WTC11 (cell line): ENCODE measurements at places on chromosomes 12 and 14. TPM values are rescaled to one million over a fixed set of nuclear protein-coding genes. Genes with fewer than 3 reads are reported as not detected.

The CLEC2A gene
- 2.1 to 3.5 TPM (median 2.7 TPM) in 3 replicates for total RNA-seq

- no peaks in the 10 kb centered on the region for H3K36me3 ChIP-seq
- H3K27me3 ChIP-seq, result peaks cover 36% of the 10 kb centered on the region
- no peak for DNase-seq
- H3K4me1 ChIP-seq, result peaks cover 14% of the 10 kb centered on the region
- H3K27ac ChIP-seq, result no peak overlapping the region
- no peak overlapping the region for H3K4me3 ChIP-seq
Measured at GRCh38 chr12:111025301-111025700, 104.9 kb upstream of the MYL2 start.

The TMEM263 gene
- 15.2 to 18.0 TPM (median 16.8 TPM) in 3 replicates for total RNA-seq

DNA sequence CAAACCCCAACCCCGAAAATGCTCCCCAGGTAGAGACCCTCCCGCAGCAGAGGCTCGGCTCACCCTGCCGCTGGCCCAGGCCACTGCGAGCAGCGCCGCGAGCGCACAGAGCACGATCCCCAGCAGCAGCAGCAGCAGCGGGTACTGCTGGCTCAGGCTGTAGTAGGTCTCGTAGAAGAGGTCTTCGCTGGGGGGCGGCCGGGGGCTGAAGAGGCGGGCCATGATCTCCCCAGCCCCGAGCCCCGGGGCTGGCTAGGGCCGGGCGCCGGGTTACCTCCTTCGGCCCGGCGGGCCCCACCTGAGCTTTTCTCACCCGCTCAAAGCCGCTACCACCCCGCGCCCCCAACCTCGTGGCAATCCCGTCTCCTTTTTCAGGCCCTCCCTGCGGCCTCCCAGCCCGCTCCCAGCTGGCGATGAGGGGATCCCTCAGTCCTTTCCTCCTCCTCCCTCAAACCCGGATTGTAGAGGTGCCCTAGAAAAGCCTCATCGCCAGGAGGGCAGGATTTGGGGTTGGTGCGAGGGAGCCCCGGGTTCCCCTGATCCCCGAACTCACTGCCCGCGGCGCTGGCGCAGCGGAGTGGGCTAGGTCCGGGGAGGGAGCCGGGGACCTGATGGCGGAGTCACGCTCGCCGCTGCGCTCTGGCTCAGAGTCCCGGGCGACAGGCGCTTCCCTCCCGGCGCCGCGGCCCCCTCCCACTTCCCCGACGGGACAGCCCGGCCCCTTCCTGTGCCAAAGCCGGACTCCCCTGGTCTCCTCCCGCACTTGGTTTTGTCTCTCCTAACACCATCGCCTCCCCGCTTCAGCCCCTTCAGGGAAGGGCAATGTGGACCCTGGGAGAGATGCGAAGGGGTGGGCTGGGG lies at the start of gene ADCY4:
Gene ADCY4, minus strand, starts transcription at position 641 of the 861 bp plus-strand sequence. Its CDS starts 419 bp downstream, at position 222.
- peak; percentile 41 for DNase-seq
- H3K27ac ChIP-seq, result no peak within 1 kb of the TSS
- H3K4me3 ChIP-seq, result peak within 1 kb of the TSS; percentile 78
- no peaks in the 10 kb centered on the region for H3K36me3 ChIP-seq
- H3K4me1 ChIP-seq, result peaks cover 24% of the 10 kb centered on the region

GRCh38 chr14:75522224-75522982 lies at the start of gene BATF:
BATF (plus strand) TSS chr14:75522469; CDS start chr14:75522683, 214 bp downstream.
- H3K4me3 ChIP-seq, result no peak within 1 kb of the TSS
- no peak for DNase-seq
- no peak within 1 kb of the TSS for H3K27ac ChIP-seq
- H3K36me3 ChIP-seq, result no peaks in the 10 kb centered on the region
- H3K4me1 ChIP-seq, result peaks cover 8% of the 10 kb centered on the region

- no peaks in the 10 kb centered on the region for H3K36me3 ChIP-seq
- no peak for DNase-seq
- H3K27me3 ChIP-seq, result peaks cover 4% of the 10 kb centered on the region
- H3K27ac ChIP-seq, result no peak overlapping the region
Measured at GRCh38 chr12:119319638-119320037, 14.9 kb upstream of the CCDC60 start.

The PLA2G1B gene
- total RNA-seq, result 0.92 to 1.8 TPM (median 1.4 TPM) in 3 replicates

GRCh38 chr12:41552588-41552987 lies 364.5 kb downstream of the PDZRN4 start:
- no peak for DNase-seq
- no peaks in the 10 kb centered on the region for H3K27me3 ChIP-seq
- H3K4me1 ChIP-seq, result peaks cover 9% of the 10 kb centered on the region
- H3K4me3 ChIP-seq, result no peak overlapping the region

DNA sequence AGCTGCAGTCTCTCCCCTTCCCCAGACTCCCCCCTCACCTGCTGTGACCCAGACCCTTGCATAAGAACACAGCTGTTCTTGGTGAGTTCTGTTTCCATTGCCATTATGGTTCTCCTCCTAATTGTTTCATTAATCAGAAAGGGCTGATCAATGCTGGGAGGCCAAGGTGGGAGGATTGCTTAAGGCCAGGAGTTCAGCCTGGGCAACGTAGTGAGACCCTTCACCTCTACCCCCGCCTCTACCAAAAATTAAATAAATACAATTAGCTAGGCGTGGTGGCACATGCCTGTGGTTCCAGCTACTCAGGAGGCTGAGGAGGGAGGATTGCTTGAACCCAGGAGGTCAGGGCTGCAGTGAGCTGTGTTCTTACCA lies 17.2 kb upstream of the FAIM2 start:
- H3K27ac ChIP-seq, result no peak overlapping the region
- H3K4me1 ChIP-seq, result no peaks in the 10 kb centered on the region
- DNase-seq, result no peak
- H3K36me3 ChIP-seq, result no peaks in the 10 kb centered on the region

DNA sequence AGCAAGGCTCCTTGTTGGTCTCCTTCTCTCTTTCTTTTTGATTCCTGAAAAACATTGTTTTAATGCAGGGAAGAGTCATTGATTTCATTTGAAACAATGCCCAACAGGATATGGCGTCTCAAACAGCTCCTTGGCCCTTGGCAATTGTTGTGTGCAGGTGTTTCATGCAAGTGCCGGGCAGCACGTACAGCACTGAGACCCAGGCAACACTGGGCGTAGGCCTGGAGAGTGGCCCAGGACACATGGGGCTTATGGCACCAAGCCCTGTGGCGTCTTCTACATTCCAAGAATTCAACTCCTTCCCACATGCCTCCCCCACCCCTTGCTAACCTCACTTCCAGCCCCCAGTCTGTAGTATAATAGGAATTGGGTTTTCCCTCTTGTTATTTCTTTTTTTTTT lies 230.4 kb downstream of the SPTSSA start:
- H3K4me1 ChIP-seq, result peaks cover 4% of the 10 kb centered on the region
- no peak overlapping the region for H3K27ac ChIP-seq
- no peak overlapping the region for H3K4me3 ChIP-seq
- DNase-seq, result no peak
- H3K27me3 ChIP-seq, result peaks cover 7% of the 10 kb centered on the region

The DAO gene
- total RNA-seq, result 0.17 TPM in 1 of 3 replicates, not detected in the others

GRCh38 chr12:1429980-1430379 lies 164.4 kb downstream of the FBXL14 start:
- no peak overlapping the region for H3K4me3 ChIP-seq
- no peak for DNase-seq
- H3K27me3 ChIP-seq, result peaks cover 13% of the 10 kb centered on the region
- no peaks in the 10 kb centered on the region for H3K4me1 ChIP-seq
- no peaks in the 10 kb centered on the region for H3K36me3 ChIP-seq
- no peak overlapping the region for H3K27ac ChIP-seq

DNA sequence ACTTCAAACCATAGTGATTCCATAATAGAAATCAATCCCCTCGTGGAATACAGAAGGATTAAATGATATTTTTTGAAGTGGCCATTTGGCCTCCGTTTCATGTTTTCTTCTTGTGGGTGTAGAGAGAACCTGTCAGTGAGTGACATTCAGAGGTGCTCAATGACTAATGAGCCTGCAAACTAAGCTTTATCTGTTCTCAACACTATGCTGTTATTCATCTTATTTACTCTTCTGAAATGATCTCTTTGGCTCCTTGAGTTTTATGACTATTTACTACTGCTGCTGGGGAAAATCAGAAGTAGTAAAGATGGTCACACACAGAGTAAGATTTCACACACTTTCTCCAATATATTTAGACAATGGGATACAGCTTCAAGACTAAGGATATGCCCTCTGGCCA lies 30.4 kb downstream of the ATP2B1 start:
- H3K4me1 ChIP-seq, result peaks cover 19% of the 10 kb centered on the region
- no peaks in the 10 kb centered on the region for H3K27me3 ChIP-seq
- no peak overlapping the region for H3K27ac ChIP-seq
- H3K4me3 ChIP-seq, result no peak overlapping the region

The TAS2R46 gene
- 0.44 to 0.85 TPM (median 0.69 TPM) in 3 replicates for total RNA-seq

DNA sequence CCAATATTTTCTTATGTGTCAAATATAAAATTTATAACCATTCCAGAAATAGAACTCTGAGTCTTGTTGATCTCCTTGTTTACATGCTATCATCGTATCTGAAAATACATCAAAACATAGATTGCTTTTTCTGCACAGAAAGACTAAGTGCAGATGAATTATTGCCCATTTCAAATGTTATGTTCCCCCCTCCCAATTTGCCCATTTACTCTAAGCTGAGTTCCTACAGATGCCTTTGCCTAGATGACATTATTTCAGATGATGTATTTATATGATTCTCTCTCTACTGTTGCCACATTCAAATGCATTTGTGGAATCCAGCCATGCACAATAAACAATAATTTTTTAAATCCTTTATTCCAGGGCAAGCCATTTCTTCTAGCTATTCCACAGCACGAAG lies 810.1 kb upstream of the MGAT4C start:
- no peak overlapping the region for H3K4me3 ChIP-seq
- DNase-seq, result no peak
- no peaks in the 10 kb centered on the region for H3K4me1 ChIP-seq
- H3K27me3 ChIP-seq, result no peaks in the 10 kb centered on the region
- no peak overlapping the region for H3K27ac ChIP-seq

DNA sequence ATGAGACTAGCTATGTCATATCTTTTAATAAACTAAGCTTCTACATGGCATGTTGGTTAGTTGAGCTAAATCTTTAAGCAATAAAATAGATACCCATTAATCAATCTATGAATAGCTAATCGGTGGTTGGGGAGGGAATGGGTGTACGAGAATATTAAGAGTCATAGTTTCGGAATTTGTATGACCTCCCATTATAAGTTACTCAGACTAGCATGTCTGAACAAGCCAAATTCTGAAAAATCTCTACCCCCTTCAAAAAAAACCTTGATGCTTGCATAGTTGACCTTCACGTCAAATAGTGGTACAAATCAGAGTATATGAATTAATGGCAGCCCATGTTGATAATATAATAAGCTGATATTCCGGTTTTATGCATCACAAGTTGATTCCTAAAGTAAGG lies 60.0 kb downstream of the PLEKHG7 start:
- no peaks in the 10 kb centered on the region for H3K36me3 ChIP-seq
- no peak overlapping the region for H3K4me3 ChIP-seq
- no peaks in the 10 kb centered on the region for H3K27me3 ChIP-seq
- no peak for DNase-seq

DNA sequence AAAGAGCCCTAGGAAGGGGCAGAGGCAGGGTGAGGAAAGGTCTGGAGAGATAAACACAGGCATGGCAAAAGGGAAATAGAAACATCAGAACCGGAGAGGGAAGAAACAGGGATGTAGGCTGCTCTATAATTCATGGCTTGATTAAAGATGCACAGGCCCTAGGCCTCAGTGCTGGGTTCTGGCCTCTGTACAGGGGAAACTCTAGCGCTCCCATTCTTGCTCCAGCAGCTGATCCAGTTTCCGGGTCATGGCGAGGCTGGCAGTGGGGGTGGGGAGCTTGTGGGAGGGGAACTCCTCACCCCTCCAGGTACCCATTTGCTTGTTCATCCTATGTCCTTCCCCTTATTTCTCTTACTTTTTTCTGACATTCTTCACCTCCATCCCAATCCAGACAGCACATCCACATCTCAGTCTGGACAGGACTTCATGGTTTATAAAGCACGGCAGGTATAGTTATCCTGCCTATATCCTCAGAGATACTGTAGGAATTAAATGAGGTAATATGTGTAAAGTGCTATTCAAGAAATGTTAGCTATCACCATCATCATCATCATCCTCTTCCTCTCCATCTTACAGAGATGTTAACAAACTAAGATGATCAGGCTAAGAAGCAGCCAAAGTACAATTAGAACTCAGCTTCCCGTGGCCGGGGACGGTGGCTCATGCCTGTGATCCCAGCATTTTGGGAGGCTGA lies 8.0 kb upstream of the GPR84 start:
- H3K4me1 ChIP-seq, result peaks cover 24% of the 10 kb centered on the region
- peaks cover 22% of the 10 kb centered on the region for H3K36me3 ChIP-seq
- DNase-seq, result no peak

DNA sequence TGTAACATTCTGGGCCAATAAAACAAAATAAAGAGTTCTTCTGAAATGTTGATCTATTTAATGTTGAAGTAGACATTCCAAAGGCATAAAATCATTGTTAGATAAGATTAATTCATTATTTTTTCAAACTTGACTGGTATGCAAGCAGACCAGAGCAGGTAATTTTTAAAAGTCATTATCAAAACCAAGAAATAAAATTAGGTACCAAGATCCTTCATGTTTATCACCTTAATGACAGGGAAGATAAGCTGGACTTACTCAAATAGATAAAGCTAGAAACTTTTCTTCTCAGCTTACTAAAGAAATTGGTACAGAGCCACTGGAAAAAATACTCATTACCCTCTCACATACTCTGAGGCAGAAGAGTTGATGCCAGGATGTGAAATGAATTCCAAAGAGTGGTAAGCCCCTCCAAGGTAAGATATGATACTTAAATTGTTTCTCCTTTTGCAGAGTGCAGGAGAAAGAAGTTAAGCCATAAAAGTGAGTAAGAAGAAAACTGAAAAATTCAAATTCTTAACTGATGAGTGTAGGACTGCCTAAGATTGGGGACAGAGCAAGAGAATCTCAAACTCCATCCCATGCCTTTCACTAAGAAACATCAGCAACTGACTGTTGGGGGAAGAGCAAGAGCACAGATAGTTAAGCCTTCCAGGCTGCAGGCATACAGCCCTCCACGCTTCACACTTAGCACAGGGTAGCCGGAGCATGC lies 111.9 kb downstream of the SLC41A2 start:
- no peak overlapping the region for H3K4me3 ChIP-seq
- DNase-seq, result no peak
- no peaks in the 10 kb centered on the region for H3K36me3 ChIP-seq
- H3K27me3 ChIP-seq, result no peaks in the 10 kb centered on the region; the same call in 1 of the 2 replicates

- peaks cover 11% of the 10 kb centered on the region for H3K36me3 ChIP-seq
- H3K27me3 ChIP-seq, result no peaks in the 10 kb centered on the region
- peaks cover 11% of the 10 kb centered on the region for H3K4me1 ChIP-seq
- no peak for DNase-seq
- H3K27ac ChIP-seq, result no peak overlapping the region
Measured at GRCh38 chr12:39352471-39353017, 90.4 kb downstream of the KIF21A start.

The ACVRL1 gene
- total RNA-seq, result 0.64 to 1.5 TPM (median 0.98 TPM) in 3 replicates
